Breast epithelium (tissue), 4 donors: ENCODE measurements at places on chromosomes 1 and 21. TPM values are rescaled to one million over a fixed set of nuclear protein-coding genes. Genes with fewer than 3 reads are reported as not detected.

DNA sequence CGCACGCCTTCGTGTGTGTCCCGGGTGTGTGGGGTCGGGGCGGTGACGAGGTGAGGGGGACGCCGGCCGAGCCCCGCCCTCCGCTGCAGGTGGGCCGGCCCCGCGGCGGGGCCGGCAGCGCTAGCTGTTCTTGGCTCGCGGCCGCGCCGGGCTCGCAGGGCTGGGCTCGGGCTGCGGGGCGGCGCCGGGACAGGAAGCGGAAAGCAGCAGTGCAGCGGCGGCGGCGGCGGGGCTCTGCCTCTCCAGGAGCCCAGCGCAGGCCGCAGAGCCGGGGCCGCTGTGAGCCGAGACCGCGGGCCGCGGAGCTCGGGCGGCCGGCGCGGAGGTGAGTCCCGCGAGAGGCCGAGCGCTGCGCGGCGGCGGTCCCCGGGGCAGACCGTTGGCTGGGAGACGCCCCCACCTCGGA lies at the start of gene VANGL1:
Gene VANGL1, plus strand, starts transcription at position 209 of the 406 bp plus-strand sequence. CDS start 9,444 bp downstream, outside the sequence.
- no peak within 1 kb of the TSS for H3K27ac ChIP-seq
- DNase-seq = no peak
- no peaks in the 10 kb centered on the region for H3K4me1 ChIP-seq
- no peaks in the 10 kb centered on the region for H3K27me3 ChIP-seq
- peak within 1 kb of the TSS; percentile 93 for H3K4me3 ChIP-seq
- H3K36me3 ChIP-seq = no peaks in the 10 kb centered on the region

GRCh38 chr1:35390600-35391494 lies 122.3 kb downstream of the ZMYM4 start:
- no peaks in the 10 kb centered on the region for H3K27me3 ChIP-seq
- DNase-seq = no peak
- no peaks in the 10 kb centered on the region for H3K36me3 ChIP-seq
- H3K27ac ChIP-seq = no peak overlapping the region
- H3K4me1 ChIP-seq = no peaks in the 10 kb centered on the region
- no peak overlapping the region for H3K4me3 ChIP-seq

- H3K27me3 ChIP-seq = no peaks in the 10 kb centered on the region
- no peaks in the 10 kb centered on the region for H3K4me1 ChIP-seq
- no peak overlapping the region for H3K4me3 ChIP-seq
Observed at GRCh38 chr1:205306929-205307566, 14.5 kb downstream of the NUAK2 start.

GRCh38 chr1:176379626-176380339 lies 83.2 kb upstream of the PAPPA2 start:
- no peaks in the 10 kb centered on the region for H3K36me3 ChIP-seq
- no peak for DNase-seq
- H3K4me3 ChIP-seq = no peak overlapping the region
- H3K27ac ChIP-seq = no peak overlapping the region
- no peaks in the 10 kb centered on the region for H3K4me1 ChIP-seq

DNA sequence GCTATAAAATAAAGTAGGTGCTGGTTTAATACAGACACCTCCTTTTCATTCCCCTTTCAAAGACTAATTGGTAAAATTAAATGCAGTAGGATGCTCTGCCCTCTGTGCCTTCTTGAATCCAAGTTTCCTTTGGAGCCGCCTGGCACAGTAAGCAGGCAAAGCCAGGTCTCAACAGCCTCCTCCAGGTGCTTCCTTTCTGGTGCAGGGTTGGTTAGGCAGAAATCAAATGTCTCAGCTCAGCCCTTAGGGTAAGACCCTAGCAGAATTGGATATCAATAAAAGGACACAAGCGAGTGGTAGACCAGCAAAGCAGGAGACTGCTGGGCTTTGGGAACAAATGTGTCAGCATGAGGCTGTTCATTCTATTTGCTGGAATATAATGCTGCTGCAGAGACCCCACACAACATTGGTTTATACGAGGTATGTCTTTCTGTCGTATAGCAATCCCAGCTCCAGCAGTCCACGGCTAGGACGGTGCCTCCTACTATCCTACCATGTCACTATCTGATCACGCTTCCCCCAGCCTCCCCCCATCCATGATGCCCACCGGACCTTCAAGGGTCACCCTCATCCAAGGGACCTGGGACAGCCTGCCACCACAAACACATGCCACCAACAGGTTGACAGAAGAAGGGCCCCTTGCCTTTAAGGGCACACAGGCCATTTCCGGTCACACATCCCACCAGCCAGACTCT lies 58.4 kb downstream of the CAPN2 start:
- DNase-seq = peak; percentile 11
- H3K27me3 ChIP-seq = no peaks in the 10 kb centered on the region
- peak overlapping the region; percentile 57 for H3K27ac ChIP-seq
- no peaks in the 10 kb centered on the region for H3K36me3 ChIP-seq
- H3K4me1 ChIP-seq = no peaks in the 10 kb centered on the region
- no peak overlapping the region for H3K4me3 ChIP-seq

- H3K27me3 ChIP-seq = peaks cover 17% of the 10 kb centered on the region
- H3K36me3 ChIP-seq = no peaks in the 10 kb centered on the region
Observed at GRCh38 chr1:29936031-29936544, 699.8 kb downstream of the PTPRU start.

- H3K27me3 ChIP-seq = no peaks in the 10 kb centered on the region
- no peak overlapping the region for H3K27ac ChIP-seq
- no peaks in the 10 kb centered on the region for H3K36me3 ChIP-seq
- no peak for DNase-seq
- no peaks in the 10 kb centered on the region for H3K4me1 ChIP-seq
Observed at GRCh38 chr1:236078993-236079392, 14.1 kb upstream of the NID1 start.

DNA sequence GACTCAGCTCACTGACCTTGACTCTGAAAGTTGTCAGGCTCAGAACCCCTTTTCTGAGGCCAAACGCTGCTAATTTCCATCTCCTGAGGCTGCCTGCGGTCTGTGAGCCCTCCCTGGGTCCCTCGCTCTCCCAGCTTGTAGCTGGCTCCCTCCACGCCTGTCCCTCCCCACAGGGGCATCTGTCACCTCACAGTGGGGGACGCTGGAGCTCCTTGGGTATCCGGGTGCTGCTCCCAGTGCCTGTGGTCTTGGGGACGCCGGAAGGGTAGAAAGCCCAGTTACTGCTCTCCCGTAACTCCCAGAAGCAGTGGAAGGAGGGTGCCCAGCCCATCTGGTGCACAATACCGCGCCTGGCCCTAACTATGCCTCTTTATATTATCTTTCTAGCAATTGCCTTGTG lies 13.0 kb upstream of the MMEL1 start:
- no peaks in the 10 kb centered on the region for H3K27me3 ChIP-seq
- H3K36me3 ChIP-seq = no peaks in the 10 kb centered on the region
- DNase-seq = no peak
- peaks cover 19% of the 10 kb centered on the region for H3K4me1 ChIP-seq

DNA sequence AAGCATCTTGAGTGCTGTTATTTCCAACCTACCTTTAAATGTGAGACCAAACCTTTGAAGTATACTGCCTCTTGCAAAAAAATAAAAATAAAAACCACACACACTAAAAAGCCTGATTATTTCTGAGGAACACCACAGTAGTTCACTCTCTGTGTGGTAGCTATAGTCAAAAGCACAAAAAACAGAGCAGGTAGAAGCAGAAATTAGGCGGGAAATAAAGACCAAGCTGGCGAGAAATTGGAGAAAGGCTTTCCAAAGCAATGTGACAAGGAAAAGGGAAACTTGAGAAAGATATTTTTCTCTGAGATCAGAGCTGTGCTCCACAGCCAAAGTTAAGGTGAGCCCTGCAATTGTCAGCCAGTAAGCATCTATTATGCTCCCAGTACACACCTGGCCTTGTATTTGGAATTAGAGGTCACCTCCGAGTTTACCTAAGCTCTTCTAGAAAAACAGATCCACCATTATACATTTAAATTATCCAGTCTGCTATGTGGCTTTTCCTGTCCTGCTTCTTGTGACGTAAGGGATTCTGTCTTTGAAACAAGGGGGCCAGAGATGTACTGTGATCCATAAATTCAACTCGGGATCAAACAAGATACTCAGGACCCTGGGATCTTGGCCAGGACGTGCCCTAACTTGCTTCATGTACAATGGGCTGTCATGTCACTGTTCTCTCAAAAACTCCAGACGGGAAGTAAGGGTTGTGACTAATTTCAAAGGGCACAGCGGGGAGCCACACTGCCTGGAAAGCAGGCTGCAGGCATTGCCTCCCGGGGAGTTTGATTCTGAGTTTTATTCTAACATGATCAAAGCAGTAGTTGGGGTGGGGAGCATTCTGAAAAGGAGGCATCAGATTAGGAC lies 39.8 kb upstream of the RAB4A start:
- H3K4me1 ChIP-seq = peaks cover 15% of the 10 kb centered on the region
- no peak for DNase-seq
- peak overlapping the region; percentile 55 for H3K4me3 ChIP-seq
- no peaks in the 10 kb centered on the region for H3K27me3 ChIP-seq
- H3K27ac ChIP-seq = peak overlapping the region; percentile 96

Gene ADAMTS4
- 24.6 TPM for total RNA-seq

Gene PLA2G2F
- total RNA-seq = not detected
